IMR-90 (cell line): ENCODE measurements at places on chromosomes 7 and 10.
A peak's percentile ranks its signal among the peaks of the same experiment; 100 is the strongest.

DNA sequence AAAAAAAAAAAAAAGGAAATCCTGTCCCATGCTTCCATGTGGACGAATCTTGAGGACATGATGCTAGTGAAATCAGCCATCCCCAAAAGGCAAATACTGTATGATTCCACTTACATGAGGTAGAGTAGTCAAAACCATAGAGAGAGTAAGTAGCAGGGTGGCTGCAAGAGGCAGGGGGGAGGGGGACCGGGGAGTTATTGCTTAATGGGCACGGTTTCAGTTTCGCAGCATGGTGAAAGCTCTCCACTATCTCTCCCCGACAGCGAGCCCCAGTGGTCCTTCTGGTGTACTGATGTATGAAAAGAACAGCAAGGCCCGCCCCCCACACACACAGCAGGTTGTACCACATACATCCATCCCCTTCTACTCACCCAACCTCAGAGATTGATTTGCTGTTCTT is 32.8 kb downstream of the NOD1 start:
- H3K4me3 ChIP-seq = no peak overlapping the region
- no peak overlapping the region for H3K27ac ChIP-seq
- no peaks in the 10 kb centered on the region for H3K27me3 ChIP-seq
- no peaks in the 10 kb centered on the region; the same call in 1 of the 2 replicates for H3K4me1 ChIP-seq
- DNase-seq = peak; percentile 66

DNA sequence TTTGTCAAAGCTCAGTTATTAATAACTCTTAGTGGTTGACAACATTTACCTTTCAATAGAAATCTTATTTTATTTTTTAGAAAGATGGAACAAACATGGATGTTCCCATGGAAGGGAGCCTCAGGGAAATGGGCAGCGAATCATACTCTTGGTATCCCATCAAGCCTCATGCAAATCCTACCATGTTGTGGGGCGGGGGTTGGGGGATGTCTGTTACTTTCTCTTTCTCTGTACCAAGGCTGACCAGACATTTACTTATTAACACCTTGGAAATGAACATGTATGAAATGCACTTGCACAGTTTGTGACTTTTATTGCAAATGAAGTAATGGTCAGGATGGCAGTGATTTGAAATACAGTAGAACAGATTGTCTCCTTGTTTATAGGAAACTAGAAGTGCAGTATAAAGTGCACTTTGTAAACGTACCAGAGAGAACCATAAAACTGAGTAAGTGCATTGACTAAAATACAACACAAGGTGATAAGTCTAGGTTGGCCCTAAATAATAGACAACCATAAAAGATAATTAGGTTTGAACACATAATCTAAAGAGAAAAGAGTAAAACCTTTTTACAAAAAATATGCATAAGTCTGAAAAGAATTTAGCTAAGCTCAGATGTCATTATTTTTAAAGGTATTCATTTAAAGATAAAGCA is 32.4 kb downstream of the SEMA3D start:
- DNase-seq = no peak
- no peak overlapping the region for H3K27ac ChIP-seq
- no peaks in the 10 kb centered on the region for H3K4me1 ChIP-seq
- H3K36me3 ChIP-seq = no peaks in the 10 kb centered on the region
- no peaks in the 10 kb centered on the region for H3K27me3 ChIP-seq
- no peak overlapping the region for H3K4me3 ChIP-seq

- peaks cover 4% of the 10 kb centered on the region; the same call in 1 of the 2 replicates for H3K27me3 ChIP-seq
- no peak for DNase-seq
- no peaks in the 10 kb centered on the region for H3K4me1 ChIP-seq
- H3K27ac ChIP-seq = no peak overlapping the region
- no peak overlapping the region for H3K4me3 ChIP-seq
These were observed 223.1 kb downstream of the REEP3 start for GRCh38 chr10:63744060-63744941.

- DNase-seq = no peak
- no peak overlapping the region for H3K27ac ChIP-seq
- no peaks in the 10 kb centered on the region for H3K27me3 ChIP-seq
- H3K4me3 ChIP-seq = no peak overlapping the region
- peaks cover 12% of the 10 kb centered on the region for H3K4me1 ChIP-seq
These were observed 35.3 kb upstream of the ADD3 start for GRCh38 chr10:109972372-109973001.

DNA sequence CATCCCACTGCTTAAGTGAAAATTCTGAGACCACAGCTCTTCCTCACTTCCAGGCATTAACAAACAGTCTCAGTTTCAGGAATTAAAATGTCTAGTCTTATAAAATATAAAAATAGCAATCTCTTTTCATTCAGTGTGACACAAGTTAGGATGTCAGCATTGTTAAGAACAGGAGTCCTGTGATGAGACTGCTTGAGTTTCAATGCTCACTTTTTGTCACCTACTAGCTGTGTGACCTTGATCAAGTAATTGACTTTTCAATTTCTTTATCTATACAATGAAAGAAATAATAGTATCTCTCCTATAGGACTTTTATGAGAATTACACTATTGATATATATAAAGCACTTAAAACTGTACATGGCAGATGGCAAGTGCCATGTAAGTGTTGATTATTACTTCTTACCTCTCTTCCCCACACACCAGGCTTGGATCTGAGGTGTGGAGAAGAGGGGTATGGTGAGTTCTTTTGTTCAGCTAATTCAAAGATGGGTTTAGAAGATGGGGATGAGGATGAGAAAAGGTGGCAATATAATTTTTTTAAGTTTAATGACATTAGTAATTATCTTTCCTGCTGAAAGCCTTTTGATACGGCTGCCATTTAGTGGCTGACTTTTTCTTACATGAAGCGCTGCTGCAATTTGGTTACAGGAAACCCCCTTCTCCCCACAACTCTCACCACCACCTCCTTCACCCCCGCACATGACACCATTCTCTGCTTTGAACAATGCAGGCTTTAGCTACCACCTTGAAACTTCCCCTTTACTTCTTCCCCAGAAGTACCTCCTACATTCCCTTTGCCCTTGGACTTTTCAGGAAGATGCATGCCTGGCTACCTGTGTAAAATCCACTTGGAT is 20.8 kb upstream of the HYAL4 start:
- DNase-seq = no peak
- no peak overlapping the region for H3K4me3 ChIP-seq
- no peak overlapping the region for H3K27ac ChIP-seq
- no peaks in the 10 kb centered on the region for H3K36me3 ChIP-seq
- no peaks in the 10 kb centered on the region for H3K27me3 ChIP-seq

DNA sequence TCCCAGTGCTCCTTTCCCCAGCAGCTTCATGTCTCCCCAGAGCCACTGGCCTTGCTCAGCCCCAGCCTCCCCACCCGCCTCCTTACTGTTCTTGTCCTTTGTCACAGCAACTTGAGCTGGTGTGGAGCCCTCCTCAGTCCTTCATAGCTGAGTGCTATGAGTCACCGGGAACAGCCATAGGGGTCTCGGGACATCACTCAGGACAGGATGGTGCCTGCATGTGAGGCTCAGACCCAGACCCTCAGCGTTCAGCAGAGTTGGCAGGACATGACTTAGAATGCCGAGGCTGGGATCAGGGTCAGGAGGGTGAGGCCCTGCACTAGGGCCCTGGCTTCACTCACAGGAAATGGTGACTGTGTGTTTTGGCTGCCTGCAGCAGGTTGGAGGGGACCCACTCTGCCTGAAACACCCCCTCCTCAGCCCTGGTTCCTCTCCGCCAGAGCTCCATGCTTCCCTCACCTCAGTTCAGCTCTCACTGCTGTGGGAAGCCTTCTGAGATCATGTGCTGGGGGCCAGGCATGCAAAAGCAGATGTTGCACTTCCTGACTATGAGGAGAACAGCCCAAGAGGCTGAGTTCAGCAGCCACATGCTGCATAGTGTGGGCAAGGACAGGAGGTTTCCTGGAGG is 40.7 kb upstream of the GJD4 start:
- H3K4me3 ChIP-seq = no peak overlapping the region
- H3K36me3 ChIP-seq = peaks cover 39% of the 10 kb centered on the region
- H3K27ac ChIP-seq = 0 out of 2 replicates have a peak overlapping the region, but pooled peaks have one; percentile 17

DNA sequence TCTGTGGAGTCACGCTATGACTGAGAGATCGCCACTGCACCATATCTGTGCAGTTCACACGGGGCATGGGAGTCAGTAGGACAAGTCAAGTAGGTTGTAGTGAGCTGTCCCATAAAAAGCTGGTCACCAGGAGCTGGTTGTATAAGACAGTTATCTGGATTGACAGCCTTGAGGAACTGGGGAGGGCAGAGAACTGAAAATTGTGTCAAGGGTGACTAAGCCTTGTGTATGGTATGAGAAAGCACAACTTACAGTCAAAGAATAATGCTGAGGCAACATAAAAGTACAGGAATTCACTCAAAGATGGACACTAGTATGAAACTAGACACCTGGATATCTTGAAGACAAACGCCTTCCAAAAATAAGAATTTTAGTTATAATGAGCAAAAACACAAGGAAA is 564.9 kb downstream of the POM121L12 start:
- H3K27me3 ChIP-seq = no peaks in the 10 kb centered on the region
- no peak for DNase-seq
- no peak overlapping the region for H3K27ac ChIP-seq
- no peaks in the 10 kb centered on the region for H3K36me3 ChIP-seq

DNA sequence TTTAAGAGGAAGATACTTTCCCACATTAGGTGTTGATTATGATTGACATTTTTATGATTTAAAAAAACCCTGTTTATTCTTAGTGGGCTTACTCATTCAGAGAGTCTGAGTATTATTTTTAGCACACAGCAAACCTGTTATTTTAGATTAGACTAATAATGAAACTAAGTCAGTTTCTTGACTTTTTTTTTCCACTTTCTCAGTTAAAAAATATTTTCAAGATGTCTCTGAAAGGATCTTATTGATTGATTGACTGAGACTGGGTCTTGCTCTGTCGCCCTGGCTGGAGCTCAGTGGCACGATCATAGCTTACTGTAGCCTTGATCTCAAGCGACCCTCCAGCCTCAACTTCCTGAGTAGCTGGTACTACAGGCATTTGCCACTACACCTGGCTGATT is 20.4 kb upstream of the INPP5F start:
- peaks cover 3% of the 10 kb centered on the region; the same call in 1 of the 2 replicates for H3K4me1 ChIP-seq
- no peak for DNase-seq
- no peaks in the 10 kb centered on the region; the same call in 1 of the 2 replicates for H3K27me3 ChIP-seq
- no peak overlapping the region for H3K27ac ChIP-seq
